Renal cortical epithelial cell (primary cell): ENCODE measurements at places on chromosomes 3 and 15. TPM values are rescaled to one million over a fixed set of nuclear protein-coding genes. Genes with fewer than 3 reads are reported as not detected.

Gene TIMMDC1
- 57.7 and 79.2 TPM in 2 replicates for total RNA-seq

Gene SPSB4
- total RNA-seq, result not detected in 2 replicates

Gene LIPH
- total RNA-seq, result 9.6 and 10.9 TPM in 2 replicates

Gene SLC12A6
- 10.1 and 19.8 TPM in 2 replicates for total RNA-seq

Gene EFCAB12
- total RNA-seq, result 0.50 TPM in 1 of 2 replicates, not detected in the other

Gene SLC28A2
- total RNA-seq, result not detected in 2 replicates

DNA sequence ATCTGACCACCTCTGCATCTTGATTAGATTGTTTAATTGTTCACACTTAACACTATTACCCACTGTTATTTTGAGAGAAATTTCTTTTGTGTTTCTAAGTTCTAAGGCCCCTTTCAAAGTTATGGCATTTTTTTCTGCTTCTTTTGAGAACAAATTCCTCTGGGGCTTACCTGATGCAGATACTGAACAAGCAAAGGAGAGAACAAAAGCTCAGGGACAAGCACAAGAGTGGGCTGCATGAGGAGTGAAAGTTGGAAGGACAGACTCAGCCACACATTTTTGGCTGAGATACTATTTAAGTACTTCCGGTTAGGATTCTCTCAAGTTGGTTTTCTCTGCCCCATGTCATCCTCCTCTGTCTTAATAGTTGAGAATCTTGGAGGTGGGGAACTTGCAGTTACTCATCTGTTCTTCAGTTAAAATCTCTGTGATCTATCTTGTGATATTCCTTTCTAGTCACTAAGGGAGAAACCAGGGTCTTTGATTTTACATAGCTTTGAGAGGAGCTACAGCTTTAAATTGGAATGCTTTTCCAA lies 54.7 kb downstream of the CMTM6 start:
- DNase-seq, result no peak

DNA sequence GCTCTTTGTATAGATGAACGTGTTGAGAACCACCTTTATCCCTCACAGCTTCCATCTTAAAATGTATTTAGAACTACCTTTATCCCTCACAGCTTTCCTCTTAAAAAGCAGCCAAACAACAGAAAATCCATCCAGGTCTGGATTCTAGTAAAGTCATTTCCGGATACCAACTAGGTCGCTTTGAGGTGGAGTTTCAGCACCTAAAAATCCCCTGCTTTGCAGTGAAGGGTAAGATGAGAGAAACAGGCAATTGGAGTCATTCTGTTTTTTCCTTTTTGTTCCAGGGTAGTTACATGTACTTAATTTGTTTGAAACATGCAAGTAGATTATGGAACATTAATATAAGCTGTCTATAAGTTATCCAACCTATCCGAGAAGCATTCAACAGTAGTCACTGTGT lies 192.0 kb downstream of the UBE2E2 start:
- no peak for DNase-seq

DNA sequence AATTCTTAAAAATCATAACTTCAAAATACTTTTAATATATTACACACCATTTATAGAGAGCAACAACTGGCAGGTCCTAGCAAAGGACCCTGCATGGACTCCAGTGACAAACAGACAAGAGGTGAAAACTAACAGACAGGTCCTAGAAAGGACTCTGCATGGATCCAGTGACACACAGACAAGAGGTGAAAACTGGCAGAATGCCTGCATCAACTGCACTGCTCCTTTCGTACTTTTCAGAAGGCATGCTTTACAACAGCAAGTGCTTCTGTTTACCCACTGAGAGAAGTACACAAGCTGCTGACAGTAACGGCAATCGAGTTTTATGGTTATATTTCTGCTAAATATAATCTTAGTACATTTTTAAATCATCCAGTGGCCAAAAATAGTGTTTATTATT lies 24.3 kb upstream of the GP5 start:
- no peak for DNase-seq

DNA sequence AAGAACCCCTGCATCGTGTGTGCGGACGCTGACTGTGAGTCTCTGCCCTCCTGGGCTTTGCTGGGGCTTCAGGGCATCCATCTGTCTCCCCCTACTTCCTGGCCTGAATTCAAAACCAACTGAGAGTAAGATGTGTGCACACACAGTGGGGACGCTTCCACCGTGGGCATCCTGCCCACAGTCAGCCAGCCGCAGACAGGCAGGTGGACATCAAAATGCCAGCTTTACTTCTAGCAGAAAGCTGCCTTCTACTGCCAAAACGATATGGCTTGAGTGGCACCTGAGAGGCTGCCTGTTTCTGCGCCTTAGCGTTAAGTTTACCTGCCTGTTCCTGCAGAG lies 18.5 kb downstream of the ALDH1A3 start:
- no peak for DNase-seq

DNA sequence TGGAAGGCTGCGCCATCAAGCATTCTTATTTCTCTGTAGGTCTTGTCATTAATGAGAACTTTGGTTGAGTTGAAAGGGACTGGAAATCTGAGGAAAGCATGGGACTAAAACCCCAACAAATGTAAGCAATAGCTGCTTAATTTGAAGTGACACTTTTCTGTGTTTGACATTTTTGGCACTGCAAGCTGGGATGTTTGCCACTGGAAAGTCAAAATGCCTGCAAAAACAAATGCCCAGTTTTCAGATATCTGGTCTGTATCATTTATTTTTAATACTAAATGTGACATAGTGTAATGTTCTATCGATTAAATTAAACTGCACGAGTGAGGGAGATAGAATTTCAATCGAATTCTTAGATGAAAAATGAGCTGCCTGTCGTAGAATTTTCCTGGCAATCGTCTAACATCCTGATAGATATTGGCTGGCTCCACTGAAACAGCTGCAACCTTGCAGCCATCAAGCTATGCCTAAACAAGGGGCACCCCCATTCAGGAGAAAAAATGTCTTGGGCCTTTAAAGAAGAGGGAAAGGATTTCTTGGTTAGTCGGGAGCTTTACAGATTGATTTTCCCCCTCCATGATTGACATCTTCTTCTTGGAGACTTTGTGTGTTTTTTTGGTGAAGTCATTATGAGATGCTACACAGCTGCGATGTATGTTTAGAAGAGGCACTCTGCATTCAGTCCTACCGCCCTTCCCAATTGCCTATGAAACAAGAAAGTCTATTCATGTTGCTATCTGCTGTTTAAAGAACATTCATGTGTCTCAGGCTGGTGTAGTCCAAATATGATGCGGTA lies 316.7 kb upstream of the TBL1XR1 start:
- DNase-seq, result no peak

DNA sequence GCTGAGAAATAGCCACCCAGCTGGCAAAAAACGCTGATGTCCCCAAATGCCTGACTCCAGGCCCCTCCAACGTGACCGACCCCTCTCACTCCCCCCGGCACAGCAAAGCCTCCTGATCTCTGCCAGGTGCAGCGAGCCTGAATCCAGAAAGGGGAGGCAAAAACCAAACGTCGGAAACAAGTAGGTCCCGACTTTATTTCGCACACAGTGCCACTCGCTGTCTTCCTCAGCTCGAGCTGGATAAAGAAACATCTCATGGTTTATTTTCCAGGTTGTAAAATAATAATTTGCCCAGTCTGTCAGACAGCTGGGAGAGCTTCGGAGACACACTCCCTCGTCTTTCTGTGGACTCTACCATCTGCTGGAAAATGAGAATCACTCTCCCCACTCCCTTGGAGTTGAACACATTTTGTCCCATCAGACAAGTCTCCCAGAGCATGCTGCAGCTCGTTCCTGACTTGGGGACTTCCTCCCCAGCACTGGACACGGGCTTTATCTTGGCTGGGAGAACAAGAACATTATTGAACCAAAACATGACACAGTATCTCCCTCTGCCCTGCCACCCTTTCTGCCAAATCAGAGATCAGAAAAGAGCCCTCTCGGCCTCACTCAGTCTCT lies 142.8 kb downstream of the NUP210 start:
- no peak for DNase-seq

- no peak for DNase-seq
These were observed 94.2 kb downstream of the XXYLT1 start for GRCh38 chr3:195176776-195177175.

DNA sequence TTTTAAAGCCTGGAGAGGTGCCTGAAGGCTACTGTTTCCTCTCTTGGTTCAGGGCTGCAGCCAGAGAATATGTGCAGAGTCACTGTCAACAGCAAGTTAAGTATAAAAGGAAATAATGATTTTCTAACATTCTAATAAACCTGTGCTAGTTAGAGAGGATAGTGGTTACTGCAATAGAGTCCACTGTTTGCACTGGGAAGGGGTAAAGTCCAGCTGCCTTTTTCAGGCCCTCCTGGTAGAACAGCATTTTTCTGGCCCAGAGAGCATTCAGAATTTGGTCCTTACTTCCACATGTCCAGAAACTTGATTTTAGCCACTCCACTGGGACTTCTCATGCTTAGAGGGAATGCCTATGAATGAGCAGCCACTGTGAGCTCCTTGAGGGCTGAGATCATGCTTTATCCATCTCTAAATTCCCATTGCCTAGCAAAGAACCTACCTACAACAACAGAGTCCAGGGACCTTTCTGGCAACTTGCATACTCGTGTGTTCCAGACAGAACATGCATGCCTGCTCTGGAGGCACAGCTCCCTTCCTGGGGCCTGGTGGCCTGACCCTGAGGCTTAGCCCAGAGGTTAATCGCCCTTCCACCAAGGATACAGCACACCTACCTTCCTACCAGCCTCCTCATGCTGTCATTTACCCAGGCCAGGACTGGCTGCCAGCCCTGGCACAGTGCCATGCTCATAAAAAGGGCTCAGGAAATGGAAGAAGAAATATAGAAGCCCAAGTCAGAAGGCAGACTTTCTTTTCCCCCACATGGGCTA lies 50.3 kb upstream of the ATP13A3 start:
- peak; percentile 78 for DNase-seq

DNA sequence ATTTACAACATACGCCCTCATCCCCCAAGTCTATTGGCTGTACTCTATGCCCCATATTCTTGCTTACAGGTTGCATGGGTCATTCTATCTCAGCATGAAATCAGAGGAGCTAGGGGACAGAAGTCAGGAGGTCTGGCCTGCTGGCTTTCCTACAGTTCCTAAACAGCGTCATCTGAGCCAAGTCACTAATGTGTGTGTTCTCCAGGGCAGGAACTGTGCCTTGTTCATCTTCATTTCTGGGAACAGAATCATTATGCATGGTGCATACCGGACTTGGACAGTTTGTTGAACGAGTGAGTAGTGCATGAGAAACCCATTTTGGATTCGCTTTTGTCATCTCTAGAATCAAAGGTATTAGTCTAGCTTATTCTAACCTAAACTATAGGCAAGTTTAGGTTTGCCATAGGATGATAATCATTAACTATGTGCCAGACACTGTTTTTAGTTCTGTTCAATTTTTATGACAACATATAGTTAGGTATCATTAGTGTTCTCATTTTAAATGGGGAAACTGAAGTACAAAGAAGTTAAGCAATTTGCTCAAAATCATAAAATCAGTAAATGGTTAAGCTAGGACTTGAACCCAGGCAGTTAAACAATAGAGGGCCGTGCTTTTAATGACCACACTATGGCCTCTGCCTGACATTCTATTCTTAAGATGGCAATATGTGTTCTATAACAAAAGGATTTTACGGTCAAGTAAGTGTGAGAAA lies 105.2 kb downstream of the FMN1 start:
- no peak for DNase-seq

- DNase-seq, result no peak
These were observed 223.7 kb upstream of the DPH6 start for GRCh38 chr15:35769656-35770055.

DNA sequence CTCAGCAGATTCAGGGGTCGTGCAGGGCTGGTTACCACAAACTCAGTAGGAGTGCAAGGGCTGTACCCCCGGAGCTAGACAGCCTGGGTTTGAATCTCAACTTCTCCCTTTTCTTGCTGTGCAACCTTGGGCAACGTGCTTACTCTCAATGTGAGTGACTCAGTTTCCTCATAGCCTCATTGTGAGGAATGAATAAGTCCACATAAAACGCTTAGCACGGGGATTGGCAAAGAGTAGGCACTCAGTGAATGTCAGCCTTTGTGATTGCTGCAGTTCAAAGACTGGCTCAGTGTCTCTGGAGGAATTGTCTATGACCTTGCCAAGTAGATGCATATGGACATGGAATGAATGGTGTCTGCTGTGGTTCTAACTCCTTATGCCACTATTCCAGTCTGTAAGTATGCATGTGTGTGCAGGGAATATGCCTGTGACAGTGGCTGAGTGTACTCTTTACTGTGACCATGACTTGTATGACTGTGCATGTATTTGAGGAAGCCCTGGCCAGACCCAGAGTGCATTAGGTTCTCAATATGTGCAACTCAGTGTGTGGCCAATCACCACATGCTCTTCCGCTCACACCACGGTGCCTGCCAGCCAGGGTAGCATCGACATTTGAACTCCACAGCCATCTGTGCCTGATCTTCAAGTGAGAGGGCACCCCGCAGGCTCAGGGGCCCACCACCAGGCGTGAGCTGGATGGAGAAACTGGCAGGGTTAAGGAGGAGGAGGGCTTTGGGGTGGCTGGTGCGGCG lies 900 bp upstream of the HYAL3 start:
- DNase-seq, result peak; percentile 38

DNA sequence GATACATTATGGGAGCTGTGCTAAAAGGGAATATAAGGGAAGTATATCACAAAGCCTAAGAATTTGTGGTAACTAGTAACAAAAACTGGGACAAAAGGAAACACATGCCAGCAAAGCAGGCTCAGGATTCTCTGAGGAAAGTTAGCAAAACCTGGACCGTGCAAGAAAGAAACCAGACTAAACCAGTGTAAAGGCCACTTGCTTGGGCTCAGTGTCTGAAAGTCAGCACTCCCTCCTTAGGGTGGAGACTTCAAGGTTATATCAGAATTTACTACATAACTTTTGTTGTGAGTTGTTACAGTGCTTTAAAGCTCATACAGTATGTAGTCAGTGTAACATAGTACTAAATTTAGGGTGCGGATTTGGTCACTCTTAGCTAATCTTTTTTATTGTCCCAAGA lies 269.9 kb upstream of the GADL1 start:
- DNase-seq, result peak; percentile 15

DNA sequence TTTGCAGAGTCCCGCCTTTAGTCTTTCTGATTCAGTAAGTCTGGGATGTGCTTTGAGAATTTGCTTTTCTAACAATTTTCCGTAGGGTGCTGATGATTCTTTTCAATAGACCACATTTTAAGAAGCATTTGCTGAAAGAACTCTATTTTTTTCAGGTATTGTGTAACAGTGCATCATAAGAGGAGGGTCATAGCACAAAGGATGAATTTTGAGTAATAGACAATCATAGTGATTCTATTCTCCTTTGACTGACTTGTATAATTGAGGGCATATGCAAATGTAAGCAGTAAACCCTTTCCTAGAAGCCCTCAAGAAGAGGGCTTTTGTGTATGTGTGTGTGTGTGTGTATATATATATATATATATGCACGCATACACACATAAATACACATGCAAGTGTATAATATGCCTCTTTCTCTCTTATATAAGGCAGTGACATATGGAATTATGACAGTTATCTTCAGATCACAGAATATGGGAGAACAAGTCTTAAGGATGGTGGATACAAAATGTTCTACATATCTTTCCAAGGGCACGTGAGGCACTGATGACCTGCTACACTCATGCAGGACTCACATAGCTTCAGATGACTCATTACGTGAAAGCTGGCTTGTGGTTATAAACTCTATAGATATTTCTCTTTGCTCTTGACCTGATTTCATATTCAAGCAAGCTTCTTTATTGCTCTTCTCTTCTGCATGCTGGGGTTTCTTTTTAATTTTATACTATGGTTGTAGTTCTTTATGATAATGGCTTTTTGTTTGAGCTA lies 6.5 kb upstream of the PLSCR1 start:
- DNase-seq, result peak; percentile 76
